ENCODE measurements at places on chromosomes 7 and 10.
A peak's percentile ranks its signal among the peaks of the same experiment; 100 is the strongest.

- DNase-seq, result no peak
Measured at GRCh38 chr10:7593905-7594304, 72.9 kb downstream of the ITIH5 start.

DNA sequence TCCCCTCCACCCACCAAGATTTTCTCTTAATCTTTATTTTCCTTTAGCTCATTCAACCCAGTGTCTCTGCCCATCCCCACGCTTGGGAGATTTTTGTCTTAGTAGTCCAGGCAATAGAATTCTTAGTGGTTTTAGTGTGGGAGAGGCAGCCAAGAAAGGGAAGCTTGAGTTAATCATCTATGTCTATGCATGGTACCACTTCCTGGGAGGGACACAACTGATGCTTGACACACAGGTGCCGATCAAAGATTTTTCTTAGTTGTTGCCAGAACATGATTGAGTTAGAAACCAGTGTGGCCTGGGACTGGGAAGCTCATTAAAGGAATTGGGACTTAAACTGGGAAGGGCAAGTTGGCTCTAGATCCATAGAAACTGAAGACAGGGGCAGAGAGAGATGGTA lies 3.1 kb downstream of the STRA8 start:
- no peak for DNase-seq

DNA sequence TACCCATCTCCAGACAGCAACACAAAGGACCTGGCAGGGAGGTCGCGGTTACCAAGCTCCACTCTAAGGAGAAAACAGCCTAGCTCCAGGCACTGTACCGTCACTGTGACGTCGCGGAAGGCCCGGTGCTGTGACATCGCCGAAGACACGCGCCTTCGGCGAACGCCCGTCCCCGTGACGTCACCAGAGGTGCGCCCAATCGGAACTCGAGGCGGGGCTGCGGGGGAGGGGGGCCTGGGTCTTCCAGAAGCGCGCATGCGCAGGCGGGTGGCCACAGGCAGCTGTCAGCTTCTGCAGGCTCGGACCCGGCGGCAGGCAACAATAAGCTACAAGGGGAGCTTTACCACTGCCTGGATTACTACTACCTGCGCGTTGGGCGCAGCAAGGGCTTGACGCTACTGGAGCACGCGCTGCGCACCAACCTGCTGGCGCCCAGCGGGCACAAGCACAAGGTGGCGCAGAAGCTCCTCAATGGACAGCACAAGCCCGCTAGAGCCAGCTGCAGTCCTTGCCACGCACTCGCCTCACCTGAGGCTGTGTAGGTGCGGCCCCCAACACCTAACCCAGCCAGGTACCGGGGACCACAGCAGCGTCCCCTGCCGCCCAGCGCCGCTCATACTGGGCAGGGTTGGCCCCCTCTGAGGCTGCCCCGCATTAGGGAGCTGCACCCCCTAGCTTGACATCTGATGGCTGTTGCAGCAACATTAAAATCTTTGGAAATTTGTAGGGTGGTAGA lies 208.4 kb downstream of the TPST1 start:
- peak; percentile 96 for DNase-seq

DNA sequence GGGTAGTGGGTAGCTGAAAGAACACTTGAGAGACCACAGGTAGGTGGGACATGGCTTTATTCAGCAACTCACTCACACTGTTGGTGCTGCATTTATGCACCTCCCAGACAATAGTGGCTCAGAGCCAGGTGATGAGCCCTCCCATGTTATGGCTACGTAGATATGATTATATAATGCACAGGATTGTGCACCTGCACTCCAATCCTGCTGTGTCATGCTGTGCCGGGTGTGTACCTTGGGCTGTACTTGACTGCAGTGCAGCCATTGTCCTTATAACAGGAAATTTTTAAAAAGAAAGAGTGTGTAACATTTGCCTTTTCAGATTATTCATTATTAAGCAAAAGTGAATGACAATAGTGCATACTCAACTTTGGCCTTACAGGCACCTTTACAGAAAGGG lies 366.1 kb upstream of the BMPER start:
- DNase-seq, result no peak

- no peak for DNase-seq
Measured at GRCh38 chr7:79868010-79868409, 266.6 kb upstream of the GNAI1 start.

DNA sequence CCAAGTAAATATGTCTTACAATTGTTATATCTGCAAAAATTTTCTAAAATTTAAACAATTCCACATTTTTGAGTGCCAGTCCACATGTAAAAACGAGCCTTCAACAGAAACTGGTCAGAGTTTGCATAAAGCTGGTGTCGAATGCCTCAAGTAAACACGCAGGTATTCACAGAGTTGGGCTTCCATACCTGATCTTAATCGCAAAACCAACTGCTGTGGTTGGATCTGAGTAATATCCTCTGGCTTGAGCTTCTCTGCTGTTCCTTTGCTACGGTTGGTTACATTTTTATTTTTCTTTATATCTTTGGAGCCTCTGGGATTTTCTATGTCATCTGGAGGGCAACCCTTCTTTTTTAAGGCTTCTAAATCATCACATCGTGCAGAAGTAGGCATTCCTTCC lies 28.4 kb downstream of the ITGB1 start:
- no peak for DNase-seq

DNA sequence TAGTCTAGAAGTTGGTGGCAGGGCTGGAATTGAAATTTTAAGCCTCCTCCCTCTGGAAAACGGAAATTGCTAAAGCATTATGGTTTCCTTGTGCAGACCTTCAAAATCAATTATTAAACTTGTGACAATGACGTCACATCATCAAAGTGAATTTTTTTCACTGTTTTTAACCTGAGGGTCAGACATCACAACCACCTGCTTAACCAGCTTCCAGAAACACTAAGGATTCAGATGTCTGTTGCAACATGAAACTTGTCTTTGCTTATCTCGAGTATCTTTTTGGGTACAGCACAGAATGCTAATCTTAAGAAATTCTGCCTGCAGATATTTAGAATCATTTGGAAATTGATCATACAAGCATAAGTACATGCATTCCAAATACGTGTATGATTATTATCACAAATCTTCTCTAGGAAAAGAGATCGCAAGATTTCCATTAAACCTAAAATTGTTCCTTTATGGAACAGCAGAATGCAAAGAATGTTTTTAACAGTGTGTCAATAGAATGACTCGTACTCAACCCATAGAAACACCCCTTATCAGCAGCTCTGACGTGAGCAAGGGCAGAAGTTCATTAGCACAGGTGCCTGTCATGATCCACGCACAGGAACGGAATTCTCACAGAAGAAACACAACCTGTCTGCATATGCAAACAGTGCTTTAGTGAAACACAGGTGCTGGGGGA lies 4.1 kb upstream of the GTPBP4 start:
- no peak for DNase-seq

DNA sequence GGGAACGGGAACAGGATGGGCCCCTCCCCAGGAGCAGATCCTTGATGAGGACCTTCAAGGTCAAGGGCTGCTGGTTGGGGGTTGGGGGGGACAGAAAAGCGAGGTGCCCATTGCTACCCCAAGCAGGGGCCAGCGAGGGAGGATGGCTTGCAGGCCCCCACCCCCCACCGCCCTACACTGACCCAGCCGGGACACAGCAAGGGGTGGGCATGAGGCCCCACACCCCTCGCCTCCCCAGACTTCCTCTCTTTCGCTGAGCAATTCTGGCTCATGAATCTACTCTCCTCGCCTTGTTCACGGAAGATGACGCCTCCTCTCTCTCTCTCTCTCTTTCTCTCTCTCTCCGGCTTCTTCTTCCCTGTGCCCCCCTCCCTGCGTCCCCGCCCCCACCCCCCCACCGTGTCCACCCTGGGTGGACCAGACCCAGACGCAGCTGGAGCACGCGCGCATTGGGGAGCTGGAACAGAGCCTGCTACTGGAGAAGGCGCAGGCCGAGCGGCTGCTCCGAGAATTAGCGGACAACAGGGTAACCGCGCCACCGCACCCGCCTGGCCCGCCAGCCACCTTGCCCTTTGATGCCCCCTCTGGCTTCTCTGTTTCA lies 81.1 kb upstream of the GTF2IRD1 start:
- DNase-seq, result no peak

DNA sequence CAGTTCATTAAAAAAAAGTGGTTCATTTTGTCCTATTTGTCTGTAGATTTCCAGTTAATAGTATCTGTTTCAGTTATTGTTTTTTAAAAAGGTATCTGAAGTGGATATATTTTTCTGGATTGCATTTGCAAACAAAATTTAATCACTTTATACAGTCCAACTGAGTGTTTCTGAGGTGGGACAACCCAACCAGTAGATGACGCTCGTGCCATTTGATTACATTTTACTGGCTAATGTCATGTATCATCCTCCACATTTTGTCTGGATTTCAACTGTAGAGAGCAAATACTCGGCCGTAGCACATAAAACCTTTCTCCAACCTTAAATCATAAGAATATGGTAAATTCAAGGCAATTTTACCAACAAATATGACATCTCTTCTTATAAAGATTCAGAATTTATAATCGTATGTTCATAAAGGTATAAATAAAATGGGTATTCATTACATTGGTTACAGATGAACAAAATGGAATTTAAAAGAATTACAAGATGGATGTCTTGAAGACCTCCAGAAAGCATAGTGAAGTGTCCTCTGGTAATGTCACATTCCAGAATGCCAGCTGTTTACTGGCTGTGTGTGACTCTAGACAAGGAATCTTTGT lies 789.0 kb downstream of the PHTF2 start:
- DNase-seq, result no peak

DNA sequence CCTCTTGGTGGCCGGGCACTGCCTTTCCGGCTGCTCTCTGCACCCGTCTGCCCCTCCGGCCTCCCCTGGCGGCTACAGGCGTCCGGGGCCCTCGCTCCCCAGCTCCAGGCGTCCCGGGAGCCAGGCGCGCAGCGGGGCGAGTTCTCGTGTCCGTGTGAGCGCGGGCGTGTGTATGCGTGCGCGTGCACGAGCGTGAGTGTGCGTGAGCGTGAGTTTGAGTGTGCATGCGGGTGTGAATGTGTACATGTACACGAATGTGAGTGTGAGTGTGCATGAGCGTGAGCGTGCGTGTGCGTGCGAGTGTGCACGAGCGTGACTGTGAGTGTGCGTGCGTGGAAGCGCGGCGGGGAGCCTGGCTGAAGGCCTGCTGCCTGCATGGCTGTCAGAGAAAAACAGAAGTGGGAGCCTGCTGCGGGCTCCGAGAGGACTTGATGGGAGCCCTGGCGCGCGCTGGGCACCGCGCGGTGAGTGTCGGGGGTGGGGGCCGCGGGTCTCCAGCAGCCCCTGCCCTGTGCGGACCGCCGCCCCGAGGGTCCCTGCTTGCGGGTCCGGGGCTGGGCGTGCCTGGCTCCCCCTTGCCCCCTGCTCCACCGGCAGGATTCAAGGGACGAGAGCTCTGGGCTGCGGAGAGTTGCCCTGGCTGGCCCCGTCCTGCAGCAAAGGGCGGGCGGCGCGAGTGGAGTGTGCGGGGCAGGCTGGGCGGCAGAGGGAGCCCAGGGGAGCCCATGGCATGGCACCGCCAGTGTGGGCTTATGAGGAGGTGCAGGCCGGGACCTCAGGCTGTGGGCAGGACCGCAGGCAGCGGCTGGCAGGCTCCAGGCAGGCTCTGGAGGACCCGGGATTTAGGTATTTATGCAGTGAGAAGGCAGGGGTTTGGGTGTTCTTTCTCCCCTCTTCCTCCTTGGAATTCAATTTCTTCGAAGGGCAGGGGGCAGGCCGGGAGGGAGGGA lies 75.8 kb upstream of the EN2 start:
- no peak for DNase-seq

- no peak for DNase-seq
Measured at GRCh38 chr7:129771928-129772479, 160.5 kb downstream of the NRF1 start.

GRCh38 chr7:155710031-155710430 lies 65.6 kb downstream of the RBM33 start:
- DNase-seq, result no peak

DNA sequence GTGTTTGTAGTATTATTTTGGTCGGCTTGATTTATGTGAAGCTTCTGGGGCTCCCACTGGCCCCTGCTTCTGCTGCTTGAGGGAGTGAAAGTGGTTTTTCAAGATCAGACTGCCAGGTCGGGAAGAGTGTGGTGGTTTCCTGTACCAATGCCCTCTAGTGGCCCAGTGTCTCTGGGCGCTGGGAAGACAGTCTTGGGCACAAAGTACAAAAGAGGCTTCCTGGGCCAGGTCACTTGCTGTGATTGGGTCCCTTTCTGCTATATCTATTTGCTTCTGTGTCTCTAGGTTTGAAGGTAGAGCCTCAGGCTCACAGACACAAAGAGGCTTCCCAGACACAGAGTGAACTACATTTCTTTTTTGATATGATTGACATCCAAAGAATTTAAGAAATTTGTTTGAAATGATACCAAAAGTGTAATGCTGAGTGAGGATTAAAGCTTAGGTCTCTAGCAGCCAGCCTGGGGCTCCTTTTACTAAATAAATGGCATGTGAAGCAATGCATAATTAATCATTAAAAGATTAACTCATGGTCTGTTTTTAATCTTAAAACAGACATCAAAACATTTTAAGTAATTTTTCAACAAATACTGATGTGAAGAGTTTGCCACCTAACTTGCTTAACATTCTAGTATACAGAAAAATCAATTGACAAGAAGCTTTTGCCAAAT lies 36.3 kb downstream of the ABCB1 start:
- no peak for DNase-seq

GRCh38 chr7:30164567-30164966 lies 29.8 kb downstream of the MTURN start:
- DNase-seq, result no peak

DNA sequence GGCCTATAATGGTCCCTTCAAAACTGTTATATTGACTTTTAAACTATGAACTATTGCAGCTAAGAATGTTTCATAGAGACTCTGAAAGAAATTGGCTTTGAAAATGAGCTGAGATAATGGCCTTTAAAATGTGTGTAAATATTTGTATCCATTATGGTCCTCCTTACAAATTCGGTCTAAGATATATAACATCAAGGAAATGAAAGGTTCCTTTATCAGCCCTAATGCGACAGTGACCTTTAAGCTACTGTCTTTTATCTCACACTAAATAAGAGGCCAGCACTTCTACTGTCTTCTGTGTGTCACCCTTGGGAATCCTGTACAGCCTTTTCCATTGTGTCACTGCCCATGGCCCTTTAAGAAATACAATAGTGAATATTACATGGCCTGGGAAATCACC lies 19.5 kb downstream of the COL28A1 start:
- no peak for DNase-seq

DNA sequence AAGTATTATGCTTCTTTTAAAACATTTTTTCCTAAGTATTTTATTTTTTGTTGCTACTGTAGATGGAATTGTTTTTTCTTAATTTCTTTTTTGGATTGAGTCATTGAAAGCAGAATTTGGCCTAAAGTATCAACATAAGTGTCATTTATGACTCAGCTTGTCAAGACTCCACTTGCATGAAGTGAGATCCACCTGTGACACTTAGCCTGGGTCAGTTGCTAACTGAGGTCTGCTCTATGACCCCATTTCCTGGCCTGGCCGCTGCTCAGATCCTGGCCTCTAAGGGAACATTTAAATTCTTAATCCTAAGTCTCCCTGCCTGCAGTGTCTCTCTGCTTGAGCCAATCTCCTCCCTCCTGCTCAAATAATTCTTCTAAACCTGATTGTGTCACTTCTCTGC lies 35.5 kb downstream of the TMEM270 start:
- no peak for DNase-seq

GRCh38 chr7:49112222-49112621 lies 187.9 kb downstream of the CDC14C start:
- DNase-seq, result no peak
